ENCODE measurements at places on chromosomes 3 and 15.

GRCh38 chr3:120263792-120264191 lies 21.2 kb downstream of the GPR156 start:
- no peak for DNase-seq

- DNase-seq = no peak
Measured at GRCh38 chr3:136518102-136518501, 234.1 kb downstream of the STAG1 start.

DNA sequence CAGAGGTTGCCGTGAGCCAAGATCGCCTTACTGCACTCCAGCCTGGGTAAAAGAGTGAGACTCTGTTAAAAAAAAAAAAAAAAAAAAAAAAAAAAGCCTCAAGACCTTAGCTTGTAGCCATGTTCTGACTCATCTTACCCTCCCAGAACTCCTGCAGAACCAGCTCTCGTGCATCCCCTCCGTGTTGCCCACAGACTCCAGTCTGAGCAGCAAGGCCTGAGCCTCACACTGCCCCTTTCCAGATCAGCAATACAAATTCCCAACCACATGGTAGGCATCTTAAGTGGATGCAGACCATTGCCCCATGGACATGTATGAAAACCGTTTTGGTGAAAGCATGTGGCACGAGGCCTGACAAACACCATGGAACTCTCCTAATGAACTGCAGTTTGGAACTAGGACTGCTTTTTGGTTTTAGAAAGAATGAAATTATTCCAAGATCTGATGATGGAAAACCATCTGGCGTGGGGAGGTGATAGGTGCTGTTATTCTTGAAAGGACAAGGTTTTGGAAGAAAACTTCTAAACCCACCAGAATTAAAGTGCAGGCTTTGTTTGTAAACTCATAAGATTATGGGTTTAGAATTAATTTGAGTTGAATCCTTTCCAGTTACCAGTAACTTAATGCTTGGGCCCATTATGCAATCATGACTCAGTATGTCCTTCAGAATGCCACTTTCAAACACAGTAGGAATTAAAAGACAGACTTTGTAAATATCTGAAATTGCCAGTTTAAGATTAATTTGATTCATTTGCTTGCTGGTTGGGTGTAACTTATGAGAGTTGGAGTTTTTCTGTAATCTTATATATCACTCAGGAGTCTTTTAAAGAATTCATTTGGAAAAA lies 163.7 kb upstream of the LRTM1 start:
- DNase-seq = peak; percentile 38

- DNase-seq = no peak
Measured at GRCh38 chr3:154427685-154428285, 2.2 kb downstream of the GPR149 start.

DNA sequence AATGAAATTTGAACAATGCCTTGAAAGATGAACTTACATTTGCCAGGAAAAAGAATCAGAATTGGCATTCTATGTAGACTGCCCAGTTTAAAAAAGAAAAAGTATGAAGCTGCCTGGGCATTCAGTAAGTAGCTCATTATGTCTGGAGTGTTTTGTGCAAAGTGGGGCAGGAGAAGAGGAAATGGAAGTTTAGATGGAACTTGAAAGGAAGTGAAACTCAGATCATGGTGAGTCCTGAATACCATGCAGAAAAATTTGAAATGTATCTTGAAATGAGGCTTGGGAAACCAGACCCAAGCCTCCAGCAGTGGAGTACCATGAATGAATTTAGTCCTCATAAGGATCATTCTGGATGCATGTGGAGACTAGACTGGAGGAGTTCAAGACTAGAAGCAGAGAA lies 4.8 kb upstream of the MORC1 start:
- DNase-seq = no peak

GRCh38 chr15:40322531-40323238 lies 807 bp upstream of the INAFM2 start:
- DNase-seq = no peak

DNA sequence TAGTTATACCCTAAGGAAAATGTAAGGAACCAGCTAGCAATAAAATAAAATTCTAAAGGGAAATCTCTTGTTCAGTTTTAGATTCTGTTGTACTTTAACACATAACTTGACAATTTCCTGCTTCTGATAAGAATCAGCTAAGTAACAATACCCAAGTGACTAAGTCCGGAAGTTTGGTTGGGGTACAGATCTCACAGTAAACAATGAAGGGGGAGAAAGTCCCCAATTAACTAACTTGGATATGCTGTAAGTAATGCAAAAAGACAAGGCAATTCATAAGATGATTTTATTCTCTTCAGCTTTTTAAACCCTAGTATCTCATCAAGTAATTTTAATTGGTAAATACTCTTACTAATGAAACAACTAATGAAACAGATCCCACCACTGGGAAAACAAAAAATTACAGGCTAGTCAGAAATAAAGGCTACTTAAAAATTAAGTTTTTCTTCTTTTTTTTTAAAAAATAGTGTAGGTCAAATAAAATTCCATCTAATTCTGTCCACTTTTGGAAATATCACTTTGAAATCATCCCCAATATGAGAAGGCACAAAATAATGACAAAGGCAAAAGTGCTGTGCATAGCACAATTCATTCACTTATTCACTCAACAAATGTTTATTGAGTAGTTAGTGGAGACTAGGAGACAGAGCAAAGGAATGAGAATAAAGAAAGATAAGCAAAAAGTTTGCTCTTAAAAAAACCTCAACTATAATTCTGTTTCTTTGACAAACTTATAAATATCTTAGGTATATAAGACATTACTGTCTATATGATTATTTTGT lies 37.8 kb upstream of the IL20RB start:
- DNase-seq = no peak

DNA sequence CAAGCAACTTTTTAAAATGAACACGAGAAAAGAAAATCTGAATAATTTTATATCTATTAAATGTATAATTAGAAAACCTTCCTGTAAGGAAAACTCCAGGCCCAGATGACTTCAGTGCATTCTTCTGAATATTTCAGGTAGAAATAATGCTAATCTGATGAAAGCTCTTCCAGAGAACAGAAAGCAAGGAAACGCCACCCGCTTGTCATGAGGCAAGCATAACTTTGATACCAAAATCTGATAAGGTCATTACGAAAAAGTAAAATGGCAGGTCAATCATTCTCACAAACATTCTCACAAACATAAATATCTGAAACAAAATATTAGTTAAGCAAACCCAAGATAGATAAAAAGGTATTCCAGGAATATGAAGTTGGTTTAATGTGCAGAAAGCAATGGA lies 60.6 kb upstream of the PCSK6 start:
- no peak for DNase-seq

- no peak for DNase-seq
Measured at GRCh38 chr3:160355826-160356225, 43.2 kb downstream of the IFT80 start.

DNA sequence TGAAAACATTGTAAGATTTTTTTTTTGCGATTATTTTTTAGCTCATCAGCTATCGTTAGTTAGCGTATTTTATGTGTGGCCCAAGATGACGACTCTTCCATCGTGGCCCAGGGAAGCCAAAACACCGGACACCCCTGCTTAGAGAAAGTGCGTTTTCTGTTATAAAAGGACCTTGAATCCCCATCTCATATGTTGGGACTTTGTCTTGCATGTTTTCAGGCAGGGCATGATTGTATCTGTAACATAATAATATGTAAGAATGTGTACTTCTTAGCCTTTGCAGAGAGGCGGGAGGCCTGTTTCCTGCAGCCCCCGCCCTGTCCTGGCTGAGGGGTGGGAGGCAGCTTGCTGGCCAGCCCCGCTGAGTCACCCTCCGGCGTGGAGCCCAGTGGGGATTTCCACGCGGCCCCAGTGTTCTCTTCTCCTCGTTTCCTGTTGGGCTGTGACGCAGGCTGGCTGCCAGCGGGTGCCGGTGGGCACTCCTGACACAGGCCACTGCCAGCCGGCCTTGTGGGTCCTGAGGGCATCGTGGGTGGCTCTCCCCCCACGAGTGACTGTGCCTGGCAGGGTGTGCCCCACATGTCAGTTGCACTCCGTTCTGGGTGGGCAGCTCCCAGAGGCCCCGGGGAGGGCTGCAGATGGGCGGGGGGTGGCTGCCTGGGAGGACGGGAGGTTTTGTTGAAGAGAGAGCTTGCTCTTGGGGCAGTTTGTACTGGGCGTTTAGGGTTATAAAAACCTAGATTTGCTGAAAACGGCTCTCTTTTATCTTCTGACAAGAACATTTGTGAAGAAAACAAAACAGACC lies 55.6 kb downstream of the SMAD3 start:
- no peak for DNase-seq

DNA sequence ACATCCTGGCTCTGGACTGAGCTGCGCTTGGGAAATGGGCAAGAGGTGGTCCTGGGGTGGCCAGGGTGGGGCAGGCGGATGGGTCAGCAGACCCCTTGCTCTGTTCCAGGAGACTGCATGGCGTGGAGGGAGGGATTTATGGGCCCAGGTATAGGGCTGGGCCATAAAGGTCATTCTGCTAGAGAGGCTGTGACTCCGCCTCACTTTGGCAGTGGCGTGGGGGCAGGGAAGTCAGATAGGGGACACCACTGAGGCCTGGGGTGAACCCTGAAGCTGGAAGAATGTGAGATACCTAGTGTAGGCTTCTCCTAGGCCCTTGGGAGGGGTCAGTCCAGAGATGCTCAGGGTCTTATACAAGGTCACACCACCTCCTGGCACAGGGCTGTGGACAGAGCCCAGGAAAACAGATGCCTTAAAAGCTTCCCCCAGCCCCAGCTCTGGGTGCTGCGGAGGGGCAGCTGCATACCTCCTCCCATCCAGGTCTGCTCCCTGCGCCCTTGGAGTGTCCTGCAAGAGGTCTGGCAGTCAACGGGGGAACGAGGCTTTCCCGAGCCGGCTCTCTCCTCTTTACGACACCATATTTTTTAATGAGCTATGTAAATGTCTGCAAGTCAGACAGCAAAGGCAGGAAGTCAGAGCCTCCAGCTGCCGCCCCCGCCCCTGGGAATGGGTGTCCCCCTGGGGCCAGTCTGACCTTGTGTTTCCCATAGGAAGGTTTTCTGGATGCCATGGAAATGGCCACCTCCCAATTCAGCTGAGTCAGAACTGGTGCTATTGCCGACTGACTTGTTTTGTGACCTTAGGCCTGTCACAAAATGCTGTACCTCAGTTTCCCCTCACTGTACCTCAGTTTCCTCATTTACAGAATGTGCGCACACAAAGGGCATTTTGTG lies 26.3 kb downstream of the LINGO1 start:
- no peak for DNase-seq

DNA sequence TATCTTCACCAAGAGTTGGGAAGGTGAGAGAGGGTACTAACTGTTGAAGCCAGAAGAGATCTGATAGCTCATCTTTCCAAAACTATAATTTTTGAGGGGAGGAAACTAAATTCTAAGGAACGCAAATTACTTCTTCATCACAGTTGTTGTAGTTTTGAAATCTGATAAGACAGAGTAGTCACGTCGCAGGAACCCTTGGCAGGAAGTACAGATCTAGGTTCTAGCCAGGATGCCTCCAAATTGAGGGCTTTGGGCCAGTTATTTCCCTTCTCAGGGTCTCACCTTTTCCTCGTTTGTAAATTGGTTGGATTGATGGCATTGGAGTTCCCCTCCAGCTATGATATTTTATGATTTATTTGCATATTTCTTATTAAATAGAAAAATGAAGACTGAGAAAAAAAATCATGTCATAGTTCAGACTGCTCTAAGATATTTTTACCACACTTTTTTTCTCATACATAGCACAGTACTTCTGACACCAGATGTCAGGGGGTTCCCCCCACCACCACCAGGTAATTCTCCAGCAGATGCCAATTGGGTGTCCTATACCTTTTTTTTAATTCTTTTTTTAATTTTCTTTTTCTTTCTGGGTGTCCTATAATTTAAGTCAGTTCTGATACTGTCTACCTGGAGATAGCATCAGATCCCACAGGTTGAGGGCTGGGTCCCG lies 32.3 kb upstream of the APH1B start:
- DNase-seq = no peak

DNA sequence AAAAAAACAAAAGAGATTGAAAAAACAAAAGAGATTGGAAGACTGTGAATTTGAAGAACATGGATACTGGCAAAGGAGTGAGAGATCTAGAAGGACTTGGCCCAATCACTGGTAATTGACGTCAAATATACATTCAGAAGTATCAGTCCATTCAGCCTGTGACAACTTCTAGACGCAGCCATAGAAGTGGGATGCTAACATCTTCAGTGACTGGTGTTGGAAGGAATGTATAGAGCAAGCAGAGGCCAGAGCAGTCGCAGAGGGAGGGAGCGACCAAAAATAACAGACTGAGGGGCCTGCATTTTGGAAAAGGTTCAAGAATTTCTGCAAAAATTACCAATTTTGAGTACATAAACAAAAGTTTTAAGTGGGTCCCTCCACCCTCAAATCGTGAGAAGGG lies 473.3 kb downstream of the CADM2 start:
- DNase-seq = no peak

Measured in GM04503 (cell line).